Daoy (cell line): ENCODE measurements at places on chromosomes 4 and X. TPM values are rescaled to one million over a fixed set of nuclear protein-coding genes. Genes with fewer than 3 reads are reported as not detected.

- no peak for DNase-seq
Observed at GRCh38 chr4:10207116-10207515, 90.5 kb upstream of the WDR1 start.

GRCh38 chr4:27414887-27415731 is 554.5 kb downstream of the STIM2 start:
- no peak for DNase-seq

Gene RASGEF1B
- 0.68 and 1.1 TPM in 2 replicates for total RNA-seq

Gene FAM114A1
- 35.6 and 37.1 TPM in 2 replicates for total RNA-seq
